Hepatic stellate cell (primary cell): ENCODE measurements at places on chromosomes 11 and 22.

DNA sequence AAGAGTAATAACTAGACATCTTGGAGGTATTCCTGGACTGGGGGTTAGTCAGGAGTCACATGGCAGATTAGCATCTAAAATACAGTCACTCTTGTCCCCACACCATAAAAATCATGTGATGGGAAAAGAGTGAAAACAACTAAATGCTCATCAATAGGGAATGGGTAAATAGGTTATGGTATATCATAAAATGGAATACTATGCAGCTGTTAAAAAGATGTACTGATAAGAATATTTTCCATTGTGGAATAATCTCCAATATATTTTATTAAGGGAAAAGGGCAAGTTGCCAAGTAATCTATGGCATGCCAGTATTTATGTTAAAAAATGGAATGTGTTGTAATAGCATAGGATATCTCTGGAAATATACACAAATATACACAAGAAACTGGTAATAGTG lies 6.6 kb upstream of the PIK3C2A start:
- DNase-seq, result no peak

GRCh38 chr22:28424427-28425080 lies 255.1 kb downstream of the TTC28 start:
- DNase-seq, result no peak

- DNase-seq, result no peak
Measured at GRCh38 chr11:126628450-126628789, 272.9 kb downstream of the ST3GAL4 start.

- DNase-seq, result no peak
Measured at GRCh38 chr11:74675761-74676160, 55.5 kb downstream of the CHRDL2 start.

DNA sequence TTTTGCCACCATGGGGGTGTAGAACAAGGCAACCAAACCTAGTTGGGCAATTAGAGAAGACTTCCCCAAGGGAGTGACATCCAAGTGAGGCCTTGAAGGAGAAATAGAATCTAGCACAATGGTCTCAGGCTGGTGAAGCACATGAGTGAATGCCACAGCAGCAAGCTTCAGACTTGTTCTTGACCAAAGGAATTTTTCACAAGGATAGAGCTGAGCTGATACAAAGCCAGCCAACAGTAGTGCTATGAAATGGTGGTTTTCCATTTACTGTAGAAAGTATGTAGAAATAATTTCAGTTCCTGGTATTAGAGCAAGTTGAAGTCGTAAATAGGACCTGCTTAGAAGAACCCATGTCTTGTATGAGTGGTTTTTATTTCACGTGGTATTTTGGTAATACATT lies 148.3 kb upstream of the RASSF10 start:
- DNase-seq, result no peak
